CD4-positive, alpha-beta T cell treated with Interleukin-6 at 100 ng/mL for 8 hours (primary cell): ENCODE measurements at places on chromosomes 7 and 10.

DNA sequence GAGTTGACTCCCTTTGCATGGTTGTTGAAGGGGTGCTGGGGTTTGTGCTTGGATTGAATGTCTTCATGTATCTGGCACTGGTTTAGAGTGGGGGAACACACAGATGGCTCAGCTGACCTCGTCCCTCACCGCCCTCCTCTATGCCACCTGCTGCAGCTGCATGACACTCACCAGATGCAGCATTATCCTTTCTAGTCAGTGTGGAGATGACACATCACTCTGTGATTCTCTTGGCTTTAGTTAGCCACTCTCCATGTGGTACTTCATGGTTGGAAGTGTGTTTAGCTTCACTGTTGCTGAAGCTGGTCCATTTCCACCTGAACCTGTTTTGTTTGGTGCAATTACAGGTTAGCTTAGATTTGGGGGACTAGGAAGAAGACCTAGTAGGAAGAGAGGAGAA is 56.3 kb upstream of the BMPER start:
- DNase-seq, result no peak

GRCh38 chr7:64879086-64879730 is 23.9 kb upstream of the ZNF273 start:
- DNase-seq, result no peak

DNA sequence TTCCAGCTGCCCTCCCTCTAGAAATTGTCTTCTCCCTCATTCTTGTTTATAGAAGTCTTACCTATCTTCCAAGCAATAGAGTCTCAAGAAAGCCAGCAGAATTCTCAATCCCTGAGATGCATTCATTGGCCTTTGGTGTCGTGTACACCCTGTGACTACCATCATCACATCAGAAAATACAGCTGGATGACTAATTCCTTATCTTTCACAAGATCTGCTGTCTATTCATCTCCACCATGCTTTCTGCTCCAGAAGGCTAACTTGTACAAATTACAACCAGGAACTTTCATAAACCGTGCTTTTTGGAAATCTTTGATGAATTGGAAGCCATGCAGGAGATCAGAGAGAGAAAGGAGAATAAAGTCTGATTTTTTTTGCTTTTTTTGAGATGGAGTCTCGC is 1062.9 kb upstream of the GHITM start:
- no peak for DNase-seq

DNA sequence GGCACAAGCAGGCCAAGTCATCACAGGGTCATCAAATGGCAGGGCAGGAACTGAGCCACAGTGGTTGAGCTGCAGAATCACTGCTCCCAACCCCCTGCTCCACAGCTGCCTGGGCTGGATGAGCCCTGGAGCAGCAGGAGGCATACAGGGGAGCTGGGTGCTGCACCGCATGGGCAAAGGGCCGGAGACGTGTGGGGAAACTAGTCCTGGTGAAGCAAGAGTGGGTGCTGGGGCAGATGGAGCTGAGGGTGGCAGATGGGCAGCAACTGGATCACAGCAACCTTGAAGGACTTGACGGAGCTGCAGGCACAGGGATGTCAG is 16.0 kb upstream of the VOPP1 start:
- DNase-seq, result no peak

DNA sequence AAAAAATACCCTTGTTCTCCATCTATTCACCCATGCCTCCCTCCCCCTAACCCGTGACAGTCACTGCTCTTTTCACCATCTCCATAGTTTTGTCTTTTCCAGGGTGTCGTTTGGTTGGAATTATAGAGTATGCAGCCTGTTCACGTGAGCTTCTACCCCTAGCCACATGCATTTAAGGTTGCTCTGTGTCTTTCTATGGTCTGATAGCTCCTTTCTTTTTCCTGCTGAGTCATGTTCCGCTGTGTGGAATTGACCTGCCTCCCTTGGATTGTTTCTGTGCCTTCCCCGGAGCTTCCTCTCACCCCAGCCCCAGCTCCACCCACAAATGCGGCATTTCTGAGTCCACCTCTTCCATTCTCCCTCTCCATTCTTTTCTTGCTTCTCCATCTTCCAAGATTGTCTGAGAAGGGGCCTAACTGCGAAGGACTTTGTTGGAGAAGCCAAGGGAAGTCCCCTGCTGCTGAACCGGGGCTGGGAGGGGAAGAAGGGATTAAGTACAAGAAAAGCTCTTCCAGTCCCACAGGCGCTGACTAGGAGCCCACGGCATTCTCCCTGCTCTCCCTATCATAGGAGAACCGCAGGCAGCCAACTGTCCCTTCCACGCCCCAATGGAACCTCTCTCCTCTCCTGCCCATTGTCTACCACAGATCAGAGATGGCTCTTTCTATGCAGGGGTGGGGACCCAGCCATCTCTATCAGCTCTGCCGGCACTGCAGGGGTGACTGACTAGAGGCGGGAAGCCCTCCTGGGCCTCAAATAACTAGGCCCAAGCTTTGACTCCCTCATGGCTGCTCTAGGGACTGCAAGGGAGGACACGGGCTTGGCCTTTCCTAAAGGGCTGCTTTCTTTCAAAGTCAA is 87.5 kb upstream of the ANLN start:
- DNase-seq, result no peak

- no peak for DNase-seq
Observed at GRCh38 chr7:155797262-155798250, 14.7 kb downstream of the SHH start.

DNA sequence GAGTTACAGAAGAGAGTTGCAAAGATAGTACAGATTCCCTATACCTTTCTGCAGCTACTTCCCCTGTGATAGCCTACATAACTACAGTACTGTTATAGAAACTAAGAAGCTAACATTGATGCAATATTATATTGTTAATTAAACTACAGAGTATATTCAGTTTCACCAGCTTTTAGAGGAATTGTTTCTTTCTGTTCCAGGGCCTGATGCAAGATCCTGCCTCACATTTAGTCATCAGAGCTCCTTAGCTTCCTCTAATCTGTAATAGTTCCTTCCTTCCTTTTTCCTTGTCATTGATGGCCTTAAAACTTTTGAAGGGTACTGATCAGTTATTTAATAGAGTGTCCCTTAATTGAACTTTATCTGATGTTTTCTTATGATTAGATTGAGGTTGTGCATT is 56.8 kb downstream of the SDHAF3 start:
- no peak for DNase-seq

- no peak for DNase-seq
Observed at GRCh38 chr10:86758189-86759072, 2.0 kb downstream of the BMPR1A start.

DNA sequence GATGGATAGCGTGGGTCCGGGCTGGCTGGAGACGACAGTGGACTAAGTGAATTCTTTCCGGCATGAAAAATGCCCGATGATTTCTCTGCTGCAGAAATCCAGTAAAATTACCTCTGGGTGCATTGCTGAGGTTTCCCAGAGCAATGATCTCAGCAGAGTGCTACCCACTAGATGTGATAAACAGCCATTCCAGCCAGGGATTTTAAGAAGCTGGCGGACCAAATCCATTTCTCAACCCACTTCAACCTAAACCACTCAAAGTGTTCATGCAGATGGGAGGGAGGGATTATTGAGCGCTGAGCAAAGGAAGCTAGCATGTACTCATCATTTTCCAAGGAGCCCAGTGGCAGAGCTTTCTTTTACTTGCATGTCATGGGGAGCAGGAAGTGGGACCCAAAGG is 116.7 kb downstream of the PRKCQ start:
- DNase-seq, result no peak

DNA sequence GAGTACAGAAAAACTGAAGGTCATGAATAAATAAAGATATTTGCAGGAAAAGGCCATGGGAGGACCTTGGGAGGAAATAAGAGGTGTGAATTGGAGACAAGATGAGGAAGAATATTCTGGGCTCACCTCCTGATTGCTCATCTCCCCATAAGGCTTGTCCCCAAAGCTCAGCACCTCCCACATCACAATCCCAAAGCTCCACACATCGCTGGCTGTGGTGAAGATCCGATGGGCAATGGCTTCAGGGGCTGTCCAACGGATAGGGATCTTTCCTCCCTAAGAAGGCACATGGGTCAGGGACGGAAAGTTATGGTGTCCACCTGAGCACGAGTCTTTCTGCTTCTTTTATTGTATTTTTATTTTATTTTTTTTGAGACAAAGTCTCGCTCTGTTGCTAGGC is 12.9 kb downstream of the ZYX start:
- no peak for DNase-seq

DNA sequence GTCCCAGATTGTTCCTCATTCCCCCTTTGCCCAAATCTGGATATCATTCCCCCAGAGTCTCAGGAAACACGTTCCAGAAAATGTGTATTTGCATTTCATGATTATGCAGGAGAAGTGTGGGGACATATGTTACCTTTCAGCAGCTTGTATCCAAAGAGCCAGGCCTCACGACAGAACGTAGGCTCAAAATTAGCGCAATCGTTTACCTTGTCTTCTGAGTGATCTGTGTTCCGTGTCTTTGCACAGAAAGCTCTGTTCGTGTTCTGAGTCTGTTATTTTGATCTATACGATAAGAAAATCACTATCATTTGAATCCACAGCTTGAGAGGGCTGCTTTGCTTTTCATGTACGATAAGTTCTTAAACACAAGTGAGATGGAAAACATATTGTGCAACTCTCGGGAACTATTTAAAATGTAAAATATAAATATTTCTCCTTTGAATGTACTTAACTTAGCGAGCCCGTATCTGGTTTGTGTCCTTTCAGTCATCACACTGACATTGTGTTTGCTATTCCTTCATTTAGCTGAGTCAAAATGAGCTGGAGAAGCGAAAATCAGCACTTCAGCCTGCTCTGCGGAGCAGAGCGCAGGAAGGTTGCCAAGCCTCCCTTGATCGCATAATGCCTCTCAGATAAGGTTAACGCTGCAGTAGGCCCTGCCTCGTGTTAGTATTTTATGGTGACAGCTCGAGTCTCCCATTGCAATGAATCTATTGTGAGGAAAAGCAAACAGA is 80.2 kb upstream of the CACNB2 start:
- DNase-seq, result no peak

- DNase-seq, result no peak
Observed at GRCh38 chr7:156778201-156778600, 114.8 kb downstream of the LMBR1 start.

- no peak for DNase-seq
Observed at GRCh38 chr10:80453056-80453841, 861 bp upstream of the TSPAN14 start.

DNA sequence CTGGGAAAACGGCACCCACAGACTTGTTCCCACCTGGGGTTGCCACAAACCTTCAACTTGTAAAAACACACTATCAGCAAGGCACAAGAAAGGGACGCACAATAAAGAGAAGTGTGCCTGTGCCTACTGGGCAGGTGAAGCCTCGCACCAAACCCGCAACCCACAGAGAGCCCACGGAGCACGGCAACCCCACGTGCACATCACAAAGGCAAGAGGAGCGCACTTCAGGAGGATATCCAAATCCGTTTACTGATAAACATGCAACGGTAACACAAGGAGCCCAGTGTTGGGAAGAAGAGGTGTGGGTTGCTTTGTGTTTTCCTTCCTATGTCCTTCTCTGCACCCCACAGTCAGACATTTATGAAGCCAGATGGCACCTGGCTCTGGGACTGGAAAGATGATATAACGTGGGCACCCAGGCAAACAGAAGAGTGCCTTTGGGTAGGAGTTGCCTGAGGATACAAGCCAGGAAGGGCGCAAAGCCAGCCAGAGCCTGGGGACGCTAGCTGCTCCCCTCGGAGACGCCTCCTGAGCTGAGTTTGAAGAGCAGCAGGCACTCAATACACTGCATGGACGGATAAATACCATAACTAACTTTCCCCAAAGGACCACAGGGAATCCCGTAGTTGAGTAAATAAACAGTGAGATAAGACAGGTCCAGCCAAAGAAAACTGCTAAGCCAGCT is 41.6 kb downstream of the TCERG1L start:
- DNase-seq, result no peak

GRCh38 chr7:136709876-136710275 is 158.6 kb upstream of the CHRM2 start:
- DNase-seq, result no peak

DNA sequence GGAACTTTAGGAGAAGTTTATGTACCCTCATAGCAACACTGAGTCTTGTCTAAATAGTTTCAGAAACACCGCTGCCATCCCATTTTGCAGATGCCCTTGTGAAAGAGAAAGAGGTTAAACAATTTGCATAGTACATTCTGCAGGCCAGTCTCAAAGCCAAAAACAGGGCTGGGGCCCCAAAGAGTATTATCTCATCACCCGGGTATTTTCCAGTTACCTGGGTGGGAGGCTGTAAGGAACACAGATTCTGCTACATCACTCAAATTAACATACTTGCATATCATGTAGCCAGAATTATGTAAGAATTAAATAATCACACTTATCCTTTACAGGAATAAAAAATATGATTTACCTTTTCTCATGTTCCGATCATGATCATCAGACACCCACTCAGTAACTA is 3.1 kb upstream of the FAM171A1 start:
- DNase-seq, result no peak

DNA sequence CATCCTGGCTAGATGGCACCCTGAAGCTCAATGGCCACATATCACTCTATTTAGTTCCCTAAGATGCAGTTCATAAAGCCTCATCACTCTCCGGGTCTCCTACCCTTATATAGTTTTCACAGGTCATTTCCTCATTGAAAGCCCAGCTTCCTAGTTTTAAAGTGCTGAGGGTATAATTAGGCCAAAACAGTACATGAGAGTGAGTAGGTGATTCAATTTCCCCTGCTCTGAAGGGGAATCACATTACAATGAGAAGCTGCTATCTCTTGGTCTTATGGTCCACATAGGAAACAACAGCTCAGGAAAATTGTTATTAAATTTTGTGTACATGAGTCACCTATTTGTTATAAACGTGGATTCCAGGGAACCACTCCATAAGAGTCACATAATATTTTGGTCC is 162.0 kb downstream of the SEMA3E start:
- DNase-seq, result no peak

DNA sequence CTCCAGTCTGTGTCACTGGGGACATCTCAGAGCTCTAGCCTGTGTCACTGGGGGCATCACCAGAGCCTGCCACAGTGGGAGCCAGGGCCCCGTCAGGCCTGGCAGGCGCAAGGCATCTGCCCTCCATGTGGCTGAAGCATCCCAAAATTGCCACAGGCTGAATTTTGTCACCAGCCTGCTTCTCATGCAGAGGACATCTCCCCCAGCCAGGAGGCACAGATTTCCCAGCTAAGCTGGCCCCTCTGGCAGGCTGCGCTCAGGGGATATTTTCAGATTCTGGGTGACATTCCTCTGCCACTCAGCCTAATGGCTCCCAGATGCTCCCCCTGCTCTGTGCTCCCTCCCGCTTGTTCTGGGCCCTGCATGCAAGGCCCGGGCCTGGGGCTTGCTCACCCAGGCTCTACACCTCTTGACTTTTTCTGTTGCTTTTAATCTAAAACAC is 64.6 kb downstream of the COL13A1 start:
- no peak for DNase-seq

- DNase-seq, result no peak
Observed at GRCh38 chr10:70618663-70619062, 16.1 kb upstream of the PRF1 start.

DNA sequence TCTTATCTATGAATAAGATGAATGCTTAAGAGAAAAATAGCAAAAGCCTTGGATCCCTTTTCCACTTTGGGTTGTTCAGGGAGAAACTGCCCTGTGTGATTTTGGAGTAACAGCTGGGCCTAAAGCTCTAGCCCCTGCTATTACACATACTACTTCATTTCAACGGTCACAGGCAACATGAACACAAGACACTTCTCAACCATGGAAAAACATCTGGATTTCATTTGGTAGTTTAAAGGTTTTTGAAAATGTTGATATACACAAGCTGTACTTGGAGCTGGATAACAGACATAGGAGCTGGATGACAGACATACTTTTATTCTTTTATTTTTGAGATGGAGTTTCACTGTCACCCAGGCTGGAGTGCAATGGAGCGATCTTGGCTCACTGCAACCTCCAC is 2.7 kb upstream of the CHUK start:
- no peak for DNase-seq

GRCh38 chr7:149415391-149416071 is 45.3 kb downstream of the ZNF777 start:
- no peak for DNase-seq
